ENCODE measurements at places on chromosomes 5 and 9.

DNA sequence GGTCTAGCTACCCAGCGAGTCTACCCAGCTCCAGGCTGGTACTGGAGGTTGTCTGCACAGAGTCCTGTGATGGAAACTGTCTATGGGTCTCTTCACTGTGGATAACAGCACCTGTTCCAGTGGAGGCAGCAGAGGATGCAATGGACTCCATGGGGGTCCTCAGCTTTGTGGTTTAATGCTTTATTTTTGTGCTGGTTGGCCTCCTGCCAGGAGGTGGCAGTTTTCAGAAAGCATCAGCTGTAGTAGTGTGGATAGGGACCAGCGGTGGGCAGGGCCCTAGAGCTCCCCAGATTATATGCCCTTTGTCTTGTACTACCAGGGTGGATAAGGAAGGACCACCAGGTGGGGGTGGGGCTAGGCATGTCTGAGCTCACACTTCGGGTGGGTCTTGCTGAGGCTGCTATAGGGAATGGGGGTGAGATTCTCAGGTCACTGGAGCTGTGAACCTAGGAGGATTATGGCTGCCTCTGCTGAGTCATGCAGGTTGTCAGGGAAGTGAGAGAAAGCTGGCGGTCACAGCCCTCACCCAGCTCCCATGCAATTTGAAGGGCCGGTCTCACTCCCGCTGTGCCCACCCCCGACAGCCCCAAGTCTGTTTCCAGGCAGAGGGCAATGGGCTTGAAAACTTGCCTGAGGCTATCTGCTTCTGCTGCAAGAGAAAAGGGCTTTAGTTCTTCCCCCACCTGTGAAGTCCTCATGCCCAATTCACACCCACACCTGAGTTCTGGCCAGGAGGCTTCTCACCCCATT, 397.1 kb downstream of the TLE1 start:
- DNase-seq, result no peak

DNA sequence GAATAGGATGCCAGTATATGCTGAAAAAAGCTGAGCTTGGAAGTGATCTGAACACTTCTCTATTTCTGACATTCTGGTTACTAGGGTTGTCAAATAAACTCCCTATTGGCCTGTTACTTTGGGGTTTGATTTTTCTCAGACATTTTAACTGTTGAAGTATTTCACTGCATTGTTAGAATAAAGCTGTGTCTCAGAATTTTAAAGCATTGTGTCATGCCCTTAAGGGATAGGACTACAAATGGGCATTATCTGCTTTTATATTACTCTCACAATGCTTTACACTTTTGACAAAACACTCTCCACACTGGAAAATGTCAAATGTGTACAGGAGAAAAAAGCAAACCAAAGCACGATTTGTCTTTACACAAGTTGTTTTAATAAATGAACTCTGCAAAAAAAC, 16.8 kb upstream of the GPR21 start:
- DNase-seq, result no peak

DNA sequence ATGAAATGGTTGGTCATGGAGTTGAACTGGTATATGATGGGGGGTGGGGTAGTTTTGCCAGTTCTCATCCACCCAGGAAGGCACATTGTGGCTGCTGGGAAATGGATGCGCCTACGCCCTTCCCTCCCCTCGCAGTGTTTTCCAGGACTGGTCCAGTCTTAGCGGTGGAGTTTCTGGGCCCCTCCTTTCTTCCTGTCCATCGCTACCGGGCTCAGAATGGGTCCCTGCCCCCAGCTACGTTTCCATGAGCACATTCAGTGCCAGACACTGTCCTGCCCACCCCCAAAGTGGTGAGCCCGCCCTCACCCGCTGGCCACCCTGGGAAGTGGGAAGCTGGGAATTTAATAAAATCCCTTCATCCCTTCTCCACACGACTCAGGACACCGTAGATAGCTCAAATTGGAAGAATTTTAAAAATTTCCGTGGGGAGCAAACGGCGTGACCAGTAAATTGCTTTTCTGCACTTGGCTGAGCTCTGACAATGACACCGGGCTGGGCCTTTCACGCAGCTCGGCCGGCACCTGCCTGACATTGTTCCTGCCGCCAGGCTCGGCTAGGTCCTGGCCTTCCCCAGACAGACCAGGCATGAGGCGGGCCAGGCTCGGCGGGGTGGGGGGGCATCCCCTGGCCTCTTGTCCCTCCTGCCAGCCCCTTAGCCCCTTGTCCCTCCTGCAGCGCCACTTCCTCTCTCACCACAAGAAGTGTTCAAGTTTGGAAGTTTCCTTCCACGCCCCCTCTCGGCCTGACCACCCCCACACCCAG, 3.6 kb downstream of the FGF18 start:
- no peak for DNase-seq

DNA sequence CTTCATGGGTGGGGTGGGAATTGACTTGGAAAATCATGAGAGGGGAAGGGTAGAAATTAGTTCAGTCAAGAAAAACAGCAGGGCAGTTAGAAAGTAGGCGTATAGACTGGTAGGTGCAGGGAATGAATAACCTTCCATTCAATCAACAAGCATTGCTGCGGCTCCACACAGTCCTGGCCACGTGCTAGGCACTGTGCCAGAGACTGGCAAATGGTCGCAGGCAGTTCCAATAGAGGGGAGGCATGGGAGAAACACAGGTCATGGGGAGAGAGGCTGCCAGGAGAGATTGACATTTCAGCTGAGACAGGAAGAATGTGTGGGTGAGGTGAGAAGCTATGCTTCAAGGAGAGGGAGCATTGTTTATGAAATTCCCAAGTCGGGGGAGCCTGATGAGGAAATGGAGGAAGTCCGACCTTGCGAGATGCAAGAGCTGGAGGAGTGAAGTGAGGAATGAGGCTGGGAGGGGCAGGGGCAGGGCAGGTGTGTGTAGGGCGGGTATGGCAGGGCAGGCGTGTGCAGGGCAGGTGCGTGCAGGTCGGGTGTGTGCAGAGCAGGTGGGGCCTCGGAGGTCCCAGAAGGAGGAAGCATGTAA, 54.4 kb upstream of the PPARGC1B start:
- DNase-seq, result no peak

GRCh38 chr5:172807766-172808311, 26.2 kb upstream of the ERGIC1 start:
- no peak for DNase-seq

DNA sequence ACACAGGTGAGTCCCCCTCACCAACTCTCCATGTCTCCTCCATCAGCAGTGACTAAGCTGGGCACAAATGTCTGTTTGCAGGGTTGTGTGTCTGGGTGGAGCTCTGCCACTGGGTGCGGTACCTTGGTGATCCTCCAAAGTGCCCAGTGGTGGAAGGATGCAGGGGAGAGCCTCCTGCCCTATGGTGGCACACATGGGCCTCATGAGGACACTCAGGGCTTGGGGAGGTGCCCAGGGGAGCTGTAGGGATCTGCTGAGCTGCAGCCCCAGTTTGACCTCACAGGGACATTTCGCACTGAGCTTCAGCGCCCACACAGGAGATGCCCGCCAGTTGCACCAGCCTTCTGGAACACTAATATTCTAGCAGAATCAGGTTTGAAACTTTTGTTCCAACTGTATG, 29.5 kb downstream of the S1PR3 start:
- DNase-seq, result no peak

DNA sequence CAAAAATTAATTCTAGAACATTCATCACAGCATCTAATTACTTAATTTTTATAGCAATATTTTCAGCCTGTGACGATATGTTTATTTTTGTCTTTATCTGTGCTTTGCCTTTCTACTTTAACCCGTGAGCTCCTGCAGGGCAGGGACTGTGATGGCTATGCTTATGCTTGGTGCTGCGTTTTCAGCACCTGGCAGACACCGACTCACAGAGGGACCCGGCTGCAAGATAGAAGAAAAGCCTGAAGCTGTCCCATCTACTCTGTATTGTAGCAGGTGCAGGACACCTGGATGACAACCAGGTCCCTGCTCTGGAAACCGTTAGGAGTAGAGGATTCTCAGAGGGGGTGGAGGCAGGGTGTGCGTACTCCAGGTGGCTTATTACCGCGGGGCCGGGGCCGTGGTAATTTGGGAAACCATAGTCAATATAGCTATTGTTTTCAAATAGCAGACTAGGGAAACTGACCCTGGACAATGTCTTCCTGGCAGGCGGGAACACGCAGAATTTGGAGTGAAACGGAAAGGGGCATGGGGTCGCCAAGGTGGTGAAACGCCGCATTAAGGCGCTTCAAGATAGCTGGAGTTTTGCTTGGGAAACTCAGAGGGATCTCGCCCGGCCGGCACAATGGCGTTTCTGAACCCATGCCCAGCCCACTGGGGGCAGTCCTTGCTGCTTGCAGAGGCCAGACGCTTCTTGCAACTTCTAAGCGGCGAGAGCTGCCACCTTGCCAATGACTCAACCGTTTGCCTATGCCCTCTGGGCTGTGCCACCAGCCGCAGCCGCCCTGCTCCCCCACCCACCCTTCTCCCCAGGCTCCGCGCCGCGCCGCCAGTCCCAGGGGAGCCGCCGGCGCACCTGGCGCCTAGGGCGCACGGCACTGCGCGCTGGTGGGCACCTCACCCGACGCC, 140.1 kb upstream of the PALM2AKAP2 start:
- no peak for DNase-seq

- no peak for DNase-seq
These were observed 57.3 kb upstream of the KLF4 start for GRCh38 chr9:107546859-107547258.

- DNase-seq, result no peak
These were observed 73.5 kb downstream of the NR6A1 start for GRCh38 chr9:124697326-124698200.

GRCh38 chr5:159049844-159050315, 49.8 kb downstream of the EBF1 start:
- DNase-seq, result no peak

GRCh38 chr5:130652176-130652575, 512.9 kb downstream of the HINT1 start:
- no peak for DNase-seq

GRCh38 chr5:142915813-142916424, 145.7 kb downstream of the ARHGAP26 start:
- DNase-seq, result peak; percentile 39

GRCh38 chr9:74644023-74644422, 146.9 kb downstream of the RORB start:
- DNase-seq, result no peak

DNA sequence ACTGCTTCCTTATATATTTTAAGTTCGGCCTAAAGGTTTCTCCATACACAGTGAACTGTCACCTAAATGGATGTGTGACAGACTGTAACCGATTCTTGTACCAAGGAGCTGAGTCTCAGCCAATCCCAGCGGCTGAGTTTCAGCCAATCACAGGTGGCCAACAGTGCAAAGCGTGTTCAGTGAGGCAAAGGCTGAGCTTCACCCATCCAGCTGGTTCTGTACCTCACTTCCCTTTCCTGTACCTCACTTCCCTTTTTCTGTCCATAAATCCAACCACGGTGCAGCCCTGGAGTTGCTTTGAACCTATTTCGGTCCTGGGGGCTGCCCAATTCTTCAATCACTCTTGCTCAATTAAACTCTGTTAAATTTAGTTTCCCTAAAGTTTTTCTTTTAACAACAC, 15.7 kb upstream of the TBC1D9B start:
- peak; percentile 24 for DNase-seq

DNA sequence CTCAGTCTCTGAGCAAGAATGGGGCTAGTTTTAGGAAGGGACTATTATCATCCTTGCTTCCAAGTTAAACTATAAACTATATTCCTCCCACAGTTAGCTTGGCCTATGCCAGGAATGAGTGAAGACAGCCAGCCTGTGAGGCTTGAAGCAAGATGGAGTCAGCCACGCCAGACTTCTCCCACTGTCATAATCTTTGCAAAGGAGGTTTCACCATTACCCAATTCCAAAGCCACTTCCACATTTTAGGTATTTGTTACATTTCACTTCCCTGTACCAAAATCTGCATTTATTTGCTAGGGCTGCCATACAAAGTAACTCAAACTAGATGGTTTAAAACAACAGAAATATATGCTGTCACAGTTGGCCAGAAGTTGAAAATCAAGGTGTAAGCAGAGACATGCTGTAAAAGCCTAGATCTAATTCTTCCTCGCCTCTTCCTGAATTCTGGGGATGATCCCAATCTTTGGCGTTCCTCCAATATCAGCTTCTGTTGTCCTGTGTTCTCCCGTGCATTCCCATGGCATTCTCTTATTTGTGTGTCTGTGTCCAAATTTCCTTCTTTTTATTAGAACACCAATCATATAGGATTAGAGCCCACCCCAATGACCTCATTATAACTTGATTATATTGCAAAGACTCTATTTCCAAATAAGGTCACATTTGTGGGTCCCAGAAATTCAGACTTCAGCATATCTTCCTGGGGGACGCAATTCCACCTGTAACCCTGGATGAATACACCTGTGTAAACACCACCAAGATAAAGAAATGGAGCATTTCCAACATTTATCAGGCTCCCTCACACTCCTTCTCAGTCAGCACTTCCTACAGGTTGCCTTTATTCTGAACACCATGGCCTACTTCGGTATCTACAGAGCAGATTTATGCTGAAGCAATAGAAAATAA, 126.8 kb downstream of the GCNT1 start:
- no peak for DNase-seq

GRCh38 chr5:30928956-30929355, 264.5 kb upstream of the CDH6 start:
- no peak for DNase-seq

- DNase-seq, result no peak
These were observed 108.0 kb upstream of the GHR start for GRCh38 chr5:42315214-42315613.

GRCh38 chr9:121861501-121862180, 210.2 kb downstream of the DAB2IP start:
- DNase-seq, result no peak

GRCh38 chr5:54073131-54073530, 237.2 kb downstream of the ARL15 start:
- DNase-seq, result no peak

DNA sequence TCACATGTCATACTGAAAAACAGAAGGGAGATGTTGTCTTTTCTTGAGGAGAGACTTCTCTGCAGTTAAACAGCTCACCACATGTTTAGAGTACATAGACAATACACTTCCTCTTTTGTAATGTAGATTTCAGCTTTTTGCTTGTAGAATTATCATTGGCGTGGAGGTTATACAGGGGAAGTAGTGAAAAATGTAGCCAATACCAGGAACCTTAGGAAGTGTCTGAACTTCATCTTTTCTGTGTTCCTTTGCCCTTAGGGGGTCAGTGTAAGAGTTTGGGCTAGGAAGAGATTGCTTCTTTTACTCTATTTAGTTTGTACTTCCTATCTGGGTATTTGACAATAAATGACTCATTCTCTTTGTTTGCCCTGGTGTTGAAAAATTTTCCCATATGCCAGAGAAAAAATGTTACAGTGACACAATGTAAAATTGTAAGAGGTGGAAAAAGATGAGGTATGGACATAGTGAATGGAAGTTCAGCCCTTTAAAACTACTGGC, 21.0 kb upstream of the CDKN2B start:
- DNase-seq, result no peak

GRCh38 chr5:62316176-62316502, 10.1 kb downstream of the KIF2A start:
- DNase-seq, result no peak

DNA sequence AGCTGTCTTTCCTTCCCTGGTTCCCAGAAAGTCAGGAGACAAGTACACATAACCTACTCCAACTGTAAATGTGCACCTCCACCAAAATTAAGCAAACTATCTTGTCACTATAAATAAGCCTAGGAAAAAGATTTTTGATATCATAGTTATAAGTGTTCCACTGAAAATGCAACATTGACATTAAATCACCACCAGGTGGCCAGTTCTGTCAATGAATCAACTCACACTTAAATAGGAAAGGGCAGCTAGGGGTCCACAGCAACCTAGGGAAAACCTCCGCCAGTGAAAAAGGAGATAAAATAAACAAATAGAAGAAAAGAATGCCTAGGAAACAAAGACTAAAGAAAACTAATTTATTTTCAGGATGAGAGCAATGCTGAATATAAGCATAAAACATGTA, 243.0 kb upstream of the PTPRD start:
- no peak for DNase-seq
